Vagina (tissue), 2 donors: ENCODE measurements at places on chromosomes 1 and 21.

- no peak for DNase-seq
These were observed 11.9 kb downstream of the CACNA1S start for GRCh38 chr1:201100169-201100930.

- no peak for DNase-seq
These were observed 66.0 kb downstream of the PGBD5 start for GRCh38 chr1:230359992-230360668.

DNA sequence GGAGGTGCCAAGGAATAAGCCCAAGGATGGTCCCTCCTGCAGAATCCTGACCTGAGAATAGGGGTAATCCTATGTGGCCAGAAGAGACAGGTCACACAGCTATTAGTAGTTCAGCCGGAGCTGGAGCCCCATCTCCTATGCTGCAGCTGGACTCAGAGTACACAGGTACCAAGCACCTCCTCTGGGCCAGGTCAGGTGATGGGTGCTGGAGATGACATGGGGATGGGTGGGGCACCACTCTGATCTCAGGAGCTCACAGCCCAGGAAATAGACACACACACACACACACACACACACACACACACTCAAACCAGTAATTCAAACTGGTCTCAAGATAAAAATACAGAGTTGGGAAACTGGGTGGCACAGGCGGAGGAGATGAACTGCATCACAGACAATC, 54.2 kb upstream of the SSBP3 start:
- DNase-seq, result no peak

DNA sequence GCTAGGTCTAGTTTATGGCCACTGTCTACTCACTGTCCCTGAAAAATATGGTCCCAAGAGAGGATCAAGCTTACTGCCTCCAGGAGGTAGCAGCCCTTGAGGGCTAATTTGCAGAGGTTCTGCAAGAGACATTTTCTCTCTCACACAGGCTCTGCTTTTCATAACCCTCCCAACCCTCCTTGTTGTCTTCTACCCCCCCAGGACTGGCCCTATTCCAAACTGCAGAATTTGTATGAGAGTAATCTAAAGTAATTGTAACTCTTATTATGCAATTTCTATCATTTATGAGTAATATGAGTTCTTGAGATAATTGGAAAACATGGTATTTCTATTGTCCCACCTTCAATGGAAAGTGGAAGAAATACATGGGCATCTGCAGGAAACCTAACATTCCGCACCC, 70.4 kb upstream of the CD55 start:
- no peak for DNase-seq

DNA sequence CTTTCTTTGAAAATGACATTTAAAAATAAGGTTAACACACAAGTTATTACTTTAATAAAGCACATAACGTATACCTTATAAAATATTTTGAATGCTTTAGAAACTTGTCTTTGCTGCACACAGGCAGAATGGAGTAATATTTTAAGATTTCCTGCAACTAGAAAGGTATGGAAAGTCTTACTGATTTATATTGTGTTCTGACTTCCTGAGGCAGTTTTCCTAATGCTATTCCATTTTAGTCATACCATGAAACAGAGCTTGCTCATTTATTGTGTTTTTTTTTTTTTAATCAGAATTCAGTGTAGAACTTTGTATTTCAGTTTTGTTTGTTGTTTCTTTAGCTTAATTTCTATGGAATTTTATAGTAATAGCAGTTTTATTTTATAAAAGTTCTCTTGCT, 60.9 kb upstream of the S1PR1 start:
- DNase-seq, result no peak

DNA sequence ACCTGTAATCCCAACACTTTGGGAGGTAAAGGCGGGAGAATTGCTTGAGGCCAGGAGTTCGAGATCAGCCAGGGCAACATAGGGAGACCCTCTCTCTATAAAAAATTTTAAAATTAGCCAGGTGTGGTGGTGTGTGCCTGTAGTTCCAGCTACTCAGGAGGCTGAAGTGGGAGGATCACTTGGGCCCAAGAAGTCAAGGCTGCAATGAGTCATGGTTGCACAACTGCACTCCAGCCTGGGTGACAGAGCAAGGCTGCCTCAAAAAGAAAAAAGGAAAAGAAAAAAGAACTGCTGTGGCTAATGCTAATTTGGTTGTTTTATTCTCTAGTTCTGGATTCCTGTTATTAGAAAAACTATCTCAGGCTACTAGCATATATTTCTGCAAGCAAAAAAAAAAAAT, 29.8 kb downstream of the DBT start:
- DNase-seq, result no peak

DNA sequence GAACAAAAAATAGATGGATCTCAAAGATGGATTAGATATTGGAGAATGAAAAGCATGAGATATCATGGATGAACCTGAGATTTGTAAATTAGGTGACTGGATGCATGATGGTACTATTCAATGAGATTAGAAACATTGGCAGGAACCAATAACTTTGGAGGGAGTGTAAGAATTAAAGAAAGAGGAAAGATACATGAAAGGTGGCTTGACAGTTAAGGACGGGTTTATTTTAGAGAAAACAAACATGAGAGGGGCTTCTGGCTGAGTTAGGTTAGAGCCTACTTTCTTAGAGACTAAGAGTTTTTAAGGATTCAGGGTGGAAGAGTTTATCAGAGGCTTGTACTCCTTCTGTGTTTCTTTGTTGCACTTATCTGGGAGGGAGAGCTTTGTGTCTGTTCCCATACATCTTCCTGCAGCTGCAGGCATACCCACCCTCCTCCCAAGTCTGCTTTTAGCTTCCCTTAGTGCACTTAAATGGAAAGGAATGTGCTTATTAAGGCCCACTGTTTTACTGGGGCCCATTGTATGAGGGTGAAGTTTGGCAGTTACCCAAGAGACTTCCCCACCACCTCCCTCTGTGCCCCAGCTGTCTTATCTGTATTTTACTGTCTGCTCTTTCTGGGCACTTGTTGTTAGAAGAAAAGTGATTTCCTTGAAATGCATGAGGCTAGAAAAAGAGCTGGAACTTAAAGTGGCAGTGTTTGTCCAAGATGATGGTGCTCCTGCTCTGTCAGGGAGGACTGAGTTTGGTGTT, 26.1 kb upstream of the CR2 start:
- DNase-seq, result no peak

DNA sequence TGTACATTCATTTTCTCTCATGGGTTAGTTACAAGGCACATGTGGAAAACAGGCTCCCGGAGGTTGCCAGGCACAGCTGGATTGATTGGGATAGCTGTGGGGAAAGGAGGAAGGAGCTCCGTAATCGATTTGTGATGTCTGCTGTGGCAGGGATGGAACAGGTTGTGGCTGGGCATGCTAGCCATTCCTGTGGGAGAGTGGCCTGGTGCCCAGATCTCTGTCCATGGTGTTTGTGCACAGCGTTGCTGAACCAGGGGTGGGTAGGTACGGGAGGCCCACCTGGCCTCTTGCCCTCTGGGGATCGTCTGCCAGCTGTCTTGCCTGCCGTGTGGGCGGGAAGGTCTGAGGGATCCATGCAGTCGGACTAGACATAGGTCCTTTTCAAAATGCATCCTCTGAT, 302.8 kb upstream of the VAMP3 start:
- no peak for DNase-seq

- no peak for DNase-seq
These were observed 53.8 kb downstream of the ABCA4 start for GRCh38 chr1:94067196-94067595.

DNA sequence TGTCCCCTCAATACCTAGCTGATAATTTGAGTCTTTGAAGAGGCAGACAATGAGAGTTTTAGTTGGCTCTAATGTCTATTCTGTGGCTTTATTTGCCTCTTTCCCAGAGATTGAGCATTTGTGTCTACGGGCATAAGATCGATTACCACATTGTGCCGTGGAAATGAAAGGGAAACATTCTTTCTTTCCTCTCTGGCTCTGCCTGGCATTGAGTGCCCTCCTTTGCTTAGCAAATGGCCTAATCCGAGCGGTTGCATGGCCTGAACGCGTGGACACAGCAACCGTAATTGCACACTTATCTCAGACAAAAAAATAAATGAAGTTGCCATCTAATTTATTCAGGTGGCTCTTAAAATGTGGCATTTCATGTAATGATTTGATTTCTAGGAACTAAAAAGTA, 247.9 kb downstream of the ADGRL2 start:
- DNase-seq, result no peak

DNA sequence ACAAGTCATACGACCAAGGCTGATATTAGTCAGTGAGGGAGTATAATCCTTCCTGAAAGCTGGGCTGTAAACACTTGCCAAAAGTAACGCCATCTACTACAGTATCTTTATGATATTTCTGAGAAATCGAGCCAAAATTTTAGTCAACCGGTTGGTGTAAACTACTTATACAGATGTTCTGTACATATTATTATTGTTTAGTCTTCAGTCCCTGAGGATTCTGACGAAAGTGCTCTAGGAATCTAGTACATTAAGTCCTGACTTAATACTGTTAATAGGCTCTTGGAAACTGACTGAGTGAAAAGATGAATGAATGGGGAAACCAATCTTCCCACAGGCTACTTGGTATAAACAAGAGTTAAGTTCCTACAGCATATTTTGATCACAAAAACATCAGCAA, 274.3 kb downstream of the USP25 start:
- no peak for DNase-seq

DNA sequence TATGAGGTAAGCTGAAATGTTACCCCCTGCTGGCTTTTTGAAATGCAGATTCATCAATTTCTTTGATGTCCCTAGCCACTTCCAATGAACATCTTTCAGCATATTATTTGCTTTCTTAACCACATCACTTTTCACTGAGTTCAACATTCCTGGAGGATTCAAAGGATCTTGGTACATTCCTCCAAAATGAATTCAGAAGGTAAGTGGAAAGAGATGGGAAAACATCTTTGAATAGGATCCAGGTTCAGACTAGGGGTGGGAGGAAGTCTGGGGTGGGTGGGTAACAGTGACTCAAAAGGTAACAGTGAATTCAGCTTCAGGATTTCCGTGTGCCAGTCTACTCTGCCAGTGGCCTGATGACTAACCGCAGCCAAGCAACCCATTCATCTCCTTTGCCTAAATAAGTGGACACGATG, 180.7 kb downstream of the ZC3H11B start:
- no peak for DNase-seq

- DNase-seq, result no peak
These were observed 32.1 kb downstream of the RABGAP1L start for GRCh38 chr1:174191349-174191862.

DNA sequence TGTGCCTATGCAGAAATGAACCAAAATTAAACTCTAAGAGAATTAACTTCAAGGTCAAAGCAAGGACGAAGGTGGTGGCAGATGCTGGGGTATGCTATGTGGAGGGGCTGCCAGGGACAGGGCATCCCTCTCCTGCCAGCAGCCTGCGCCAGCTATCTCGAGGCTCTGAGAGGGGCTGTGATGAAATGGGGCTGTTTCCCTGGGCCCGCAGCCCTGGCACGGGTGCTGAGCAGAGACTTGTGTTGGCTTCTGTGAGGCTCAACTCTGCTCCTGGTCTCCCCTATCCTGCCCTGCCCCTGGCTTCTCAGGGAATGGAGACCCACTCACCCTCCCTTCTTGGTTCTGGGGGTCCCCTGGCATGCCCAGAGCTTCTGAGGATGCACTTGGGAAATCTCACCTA, 41.9 kb upstream of the TIAM1 start:
- DNase-seq, result no peak

GRCh38 chr1:2448098-2448445, 28.0 kb upstream of the PLCH2 start:
- DNase-seq, result no peak

- no peak for DNase-seq
These were observed 1.9 kb upstream of the ID3 start for GRCh38 chr1:23561076-23561812.

GRCh38 chr1:221858818-221859611, 117.1 kb upstream of the DUSP10 start:
- no peak for DNase-seq

- DNase-seq, result no peak
These were observed 112.5 kb upstream of the RAB4A start for GRCh38 chr1:229158341-229158921.

DNA sequence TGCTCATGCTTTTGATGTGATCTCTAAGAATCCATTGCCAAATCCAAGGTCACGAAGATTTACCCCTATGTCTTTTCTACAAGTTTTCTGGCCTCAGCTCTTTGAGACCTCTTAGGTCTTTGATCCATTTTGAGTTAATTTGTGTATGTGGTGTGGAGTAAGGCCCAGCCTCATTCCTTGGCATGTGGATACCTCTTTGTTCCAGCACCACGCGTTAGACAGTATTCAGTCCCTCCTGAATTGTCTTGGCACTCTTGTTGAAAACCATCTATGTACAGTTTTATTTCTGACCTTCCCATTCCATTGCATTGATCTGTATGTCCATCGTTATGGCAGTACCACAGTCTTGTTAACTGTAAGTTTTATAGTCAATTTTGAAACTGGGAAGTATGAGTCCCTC, 8.0 kb upstream of the FTCD start:
- no peak for DNase-seq

- DNase-seq, result no peak
These were observed 36.5 kb downstream of the FHAD1 start for GRCh38 chr1:15283526-15283925.

- no peak for DNase-seq
These were observed 1003.0 kb downstream of the TTLL7 start for GRCh38 chr1:82995951-82996350.

- DNase-seq, result no peak
These were observed 41.8 kb downstream of the PTAFR start for GRCh38 chr1:28134651-28135207.

DNA sequence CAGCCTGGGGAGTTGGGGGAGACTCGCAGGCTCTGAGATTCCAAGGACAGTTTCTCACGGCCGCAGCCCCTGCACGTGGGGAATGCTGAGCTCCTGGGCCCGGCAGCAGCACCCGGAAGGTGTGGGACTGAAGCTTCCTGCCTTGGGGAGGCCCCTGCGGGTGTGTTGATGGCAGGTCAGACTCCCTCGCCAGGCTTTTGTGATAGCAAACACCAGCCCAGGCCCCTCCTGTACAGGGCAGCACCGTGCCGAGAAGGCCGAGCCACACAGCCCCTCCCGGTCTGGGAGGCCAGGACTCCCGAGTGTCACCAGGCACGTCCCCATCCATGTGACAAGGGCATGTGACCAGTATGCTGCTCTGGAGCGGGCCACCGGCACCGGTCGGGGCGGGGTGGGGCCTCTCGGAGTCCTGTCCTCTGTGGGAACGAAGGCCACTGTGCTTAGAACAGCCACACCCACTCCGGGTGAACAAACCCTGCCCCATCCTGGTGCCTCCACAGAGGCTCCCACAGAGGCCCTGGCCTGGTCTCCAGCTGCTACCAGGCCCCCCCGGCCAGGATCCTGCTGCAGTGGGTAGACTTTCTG, 31.1 kb upstream of the ARHGEF16 start:
- no peak for DNase-seq

GRCh38 chr1:70628973-70629372, 217.9 kb downstream of the CTH start:
- DNase-seq, result no peak
